ENCODE measurements at places on chromosomes 4 and X.

DNA sequence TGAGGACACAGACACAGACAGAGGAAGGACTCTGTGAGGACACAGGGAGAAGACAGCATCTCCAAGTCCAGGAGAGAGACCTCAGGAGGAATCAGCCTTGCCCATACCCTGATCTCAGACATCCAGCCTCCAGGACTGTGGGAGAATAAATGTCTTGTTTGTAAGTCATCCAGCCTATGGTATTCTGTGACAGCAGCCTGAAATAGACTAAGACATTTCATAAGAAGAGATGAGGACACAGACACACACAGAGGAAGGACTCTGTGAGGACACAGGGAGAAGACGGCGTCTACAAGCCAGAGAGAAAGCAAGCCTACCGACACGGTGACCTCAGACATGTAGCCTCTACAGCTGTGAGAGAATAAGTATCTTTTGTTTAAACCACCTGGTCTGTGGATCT, 112.1 kb downstream of the DHRSX start:
- DNase-seq = no peak

- DNase-seq = no peak
Measured at GRCh38 chr4:173121076-173121561, 47.5 kb upstream of the GALNT7 start.

- no peak for DNase-seq
Measured at GRCh38 chr4:65665771-65666523, 4.3 kb downstream of the EPHA5 start.

DNA sequence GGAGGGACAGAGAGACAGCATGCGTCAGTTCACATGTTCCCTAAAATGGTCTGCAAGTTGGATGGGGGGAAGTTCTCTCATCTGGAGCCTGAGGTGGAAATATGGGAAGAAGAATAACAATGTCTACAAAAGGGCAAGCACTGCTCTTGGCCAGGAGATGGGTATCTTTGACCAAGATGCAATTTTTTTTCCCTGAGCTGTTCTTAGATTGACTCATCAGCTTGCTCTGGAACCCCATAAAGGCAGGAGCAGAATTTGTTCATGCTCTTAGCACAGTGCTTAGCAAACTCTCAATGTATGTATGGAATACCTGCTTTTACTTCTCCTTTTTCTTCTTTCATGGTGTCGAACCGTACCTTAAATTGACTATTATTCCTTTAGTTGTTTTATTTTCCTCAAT, 90.5 kb upstream of the ZNF827 start:
- peak; percentile 11 for DNase-seq

GRCh38 chr4:20682853-20683252, 17.4 kb upstream of the PACRGL start:
- DNase-seq = no peak

- no peak for DNase-seq
Measured at GRCh38 chrX:66005830-66006449, 33.9 kb downstream of the VSIG4 start.

DNA sequence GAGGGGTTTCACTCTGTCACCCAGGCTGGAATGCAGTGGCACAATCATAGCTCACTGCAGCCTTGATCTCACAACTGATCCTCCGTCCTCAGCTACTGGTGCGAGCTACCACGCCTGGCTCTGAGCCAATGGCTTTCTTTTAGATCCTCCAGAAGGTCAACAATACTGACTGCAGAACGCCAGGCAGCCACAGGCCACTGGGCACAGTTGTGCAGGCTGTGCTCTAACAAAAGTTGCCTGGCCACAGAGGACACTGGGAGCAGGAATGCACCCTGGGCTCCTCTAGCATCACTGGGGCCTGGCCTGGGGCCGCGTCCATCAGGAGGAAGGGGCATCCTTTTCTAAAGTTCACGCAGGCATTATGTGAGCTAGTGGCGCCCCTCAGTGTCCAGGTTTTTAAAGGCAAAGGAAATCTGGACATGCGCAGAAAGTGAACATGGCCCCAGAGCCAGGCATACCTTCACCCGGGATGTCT, 14.9 kb upstream of the PORCN start:
- no peak for DNase-seq

DNA sequence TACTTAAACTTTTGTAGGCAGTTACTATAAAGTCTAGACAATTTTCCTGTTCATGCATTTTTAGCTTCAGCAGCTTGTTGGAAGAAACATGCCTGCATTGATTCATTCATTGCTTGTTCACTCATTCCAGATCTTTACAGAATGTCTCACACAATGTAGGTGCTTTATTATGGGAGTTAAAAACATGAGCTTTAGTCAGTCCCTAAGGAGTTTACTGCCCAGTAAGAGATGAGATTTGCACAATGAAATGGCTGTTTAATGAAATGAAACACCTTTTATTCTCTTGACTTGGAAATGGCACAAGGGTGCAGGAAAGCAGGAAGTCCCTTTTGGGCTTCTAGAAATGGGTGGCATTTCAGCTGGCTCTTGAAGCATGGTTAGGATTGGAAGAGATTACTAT, 2.9 kb downstream of the NOCT start:
- no peak for DNase-seq

- no peak for DNase-seq
Measured at GRCh38 chrX:30196322-30196721, 19.0 kb upstream of the MAGEB2 start.

All from stimulated activated naive B cell treated with anti-CD40 and anti-IgM and Interleukin-4, amounts not matched to agents 10 μg/mL and 1 μg/mL and 100 μg/mL, for 72 hours (primary cell).